ENCODE measurements at places on chromosomes 1 and 21. TPM values are rescaled to one million over a fixed set of nuclear protein-coding genes. Genes with fewer than 3 reads are reported as not detected.

Gene PLEKHA6
- 0.52 TPM for total RNA-seq

Gene S1PR1
- total RNA-seq, result 131 TPM

- DNase-seq, result no peak
Observed at GRCh38 chr1:201925981-201926645, 20.2 kb downstream of the LMOD1 start.

- no peak for DNase-seq
Observed at GRCh38 chr21:28884481-28884880, 108.2 kb downstream of the LTN1 start.

GRCh38 chr1:76501586-76502219 is 365.6 kb upstream of the ST6GALNAC5 start:
- DNase-seq, result peak; percentile 11

- DNase-seq, result no peak
Observed at GRCh38 chr1:193183019-193183627, 3.3 kb downstream of the B3GALT2 start.
